Calu3 (cell line): ENCODE measurements at places on chromosomes 16 and 17. TPM values are rescaled to one million over a fixed set of nuclear protein-coding genes. Genes with fewer than 3 reads are reported as not detected.

- DNase-seq, result no peak
Observed at GRCh38 chr16:76386784-76387183, 109.6 kb downstream of the CNTNAP4 start.

Gene TERB1
- total RNA-seq, result 0.29 and 0.59 TPM in 2 replicates

GRCh38 chr16:57493767-57494166 lies 7.5 kb upstream of the DOK4 start:
- DNase-seq, result no peak

GRCh38 chr17:30450125-30451027 lies 26.8 kb upstream of the GOSR1 start:
- peak; percentile 6 for DNase-seq

DNA sequence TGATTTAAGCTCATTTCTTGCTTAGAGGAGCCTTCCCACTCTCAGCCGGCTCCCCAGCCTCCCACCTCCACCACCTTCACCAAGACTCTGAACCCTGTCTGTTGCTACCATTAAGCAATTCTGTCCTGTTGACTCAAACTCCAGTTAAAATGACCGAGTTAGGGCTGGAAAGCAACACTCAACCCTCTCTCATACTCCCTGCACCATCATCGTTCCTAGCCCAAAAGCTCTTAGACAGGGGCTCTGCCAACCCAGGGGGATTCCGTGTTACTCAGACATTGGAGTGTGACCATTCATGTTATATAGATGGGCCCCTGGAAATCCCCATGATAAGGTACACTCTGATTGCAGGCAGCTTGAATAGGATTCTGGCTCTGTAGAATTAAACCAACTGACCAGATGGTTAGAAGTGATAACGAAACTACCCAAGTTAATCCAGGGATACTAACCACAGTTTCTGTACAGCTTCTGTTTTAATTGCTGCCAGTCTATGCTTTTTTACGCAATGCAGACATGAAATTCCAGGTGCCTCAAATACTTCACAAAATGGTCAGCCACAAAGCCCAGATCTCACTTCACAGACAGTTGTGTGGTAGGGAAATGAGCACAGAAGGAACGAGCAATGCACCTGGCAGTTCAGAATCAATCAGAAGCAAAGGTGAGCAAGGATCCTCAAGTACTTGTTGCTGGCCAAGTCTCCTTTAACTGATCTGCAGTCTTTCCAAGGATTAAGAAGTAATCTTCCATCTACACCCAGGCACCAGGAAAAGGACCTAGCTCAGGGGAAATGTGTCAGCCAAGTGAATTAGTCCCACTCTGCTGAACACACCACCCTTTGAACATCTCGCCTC lies 2.1 kb downstream of the SSTR2 start:
- no peak for DNase-seq

- no peak for DNase-seq
Observed at GRCh38 chr17:22268214-22268911, 576.0 kb downstream of the KCNJ18 start.

GRCh38 chr17:59165933-59166342 lies 10.4 kb downstream of the PRR11 start:
- peak; percentile 51 for DNase-seq
